Hair follicular keratinocyte (primary cell): ENCODE measurements at places on chromosomes 5 and 9. TPM values are rescaled to one million over a fixed set of nuclear protein-coding genes. Genes with fewer than 3 reads are reported as not detected.

Gene TEK
- 0.23 and 0.27 TPM in 2 replicates for total RNA-seq

Gene FOXD1
- total RNA-seq = 3.3 and 6.6 TPM in 2 replicates

Gene ANXA2R
- total RNA-seq = 0.15 and 0.31 TPM in 2 replicates

Gene PARP8
- total RNA-seq = 7.6 and 8.8 TPM in 2 replicates

Gene GPR21
- 0.08 and 0.47 TPM in 2 replicates for total RNA-seq

Gene SOX30
- not detected in 2 replicates for total RNA-seq

Gene ORM2
- total RNA-seq = not detected in 2 replicates

Gene THG1L
- total RNA-seq = 12.4 and 25.5 TPM in 2 replicates

Gene COL5A1
- 10.5 and 10.9 TPM in 2 replicates for total RNA-seq

Gene GRXCR2
- not detected in 2 replicates for total RNA-seq

Gene CAMK2A
- under 0.01 and 0.08 TPM in 2 replicates for total RNA-seq

Gene TPPP
- 0.49 and 0.94 TPM in 2 replicates for total RNA-seq

Gene ARID3C
- 0.31 TPM in 1 of 2 replicates, not detected in the other for total RNA-seq

Gene BTNL8
- not detected in 2 replicates for total RNA-seq

Gene SREK1
- 11.7 and 18.4 TPM in 2 replicates for total RNA-seq

Gene CAMK4
- total RNA-seq = 1.0 and 2.9 TPM in 2 replicates
